Stimulated activated CD4-positive, alpha-beta T cell treated with anti-CD3 and anti-CD28 coated beads, TNF-alpha, amount 100 ng/mL, for 1 hour (primary cell): ENCODE measurements at places on chromosomes 3 and 15.

DNA sequence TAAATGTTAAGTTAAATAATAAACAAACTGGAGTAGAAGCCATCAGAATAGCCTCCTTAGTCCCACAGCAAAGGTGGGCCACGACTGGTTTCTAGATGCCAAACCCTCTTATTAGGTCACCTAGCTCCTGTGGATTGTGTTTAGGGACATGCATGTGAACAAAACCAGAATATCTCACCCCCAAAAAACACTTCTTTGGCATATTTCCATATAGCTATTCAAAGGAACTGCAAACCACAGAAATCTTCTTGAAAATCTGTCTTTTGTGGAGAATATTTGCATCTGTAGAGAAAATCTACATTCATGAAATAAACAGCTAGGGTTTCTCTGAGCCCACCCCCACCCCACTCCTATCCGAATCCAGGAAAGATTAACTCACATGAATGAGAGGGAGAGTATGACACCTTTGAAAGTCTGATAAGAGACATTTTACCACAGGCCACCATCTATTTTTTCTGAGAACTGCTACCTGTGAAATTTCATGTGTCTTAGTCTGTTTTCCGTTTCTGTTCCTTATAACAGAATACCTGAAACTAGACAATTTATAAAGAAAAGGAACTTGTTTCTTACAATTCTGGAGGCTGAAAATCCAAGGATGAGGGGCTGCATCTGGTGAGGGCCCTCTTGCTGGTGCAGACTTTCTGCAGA, 159.4 kb downstream of the NEK10 start:
- no peak for DNase-seq

DNA sequence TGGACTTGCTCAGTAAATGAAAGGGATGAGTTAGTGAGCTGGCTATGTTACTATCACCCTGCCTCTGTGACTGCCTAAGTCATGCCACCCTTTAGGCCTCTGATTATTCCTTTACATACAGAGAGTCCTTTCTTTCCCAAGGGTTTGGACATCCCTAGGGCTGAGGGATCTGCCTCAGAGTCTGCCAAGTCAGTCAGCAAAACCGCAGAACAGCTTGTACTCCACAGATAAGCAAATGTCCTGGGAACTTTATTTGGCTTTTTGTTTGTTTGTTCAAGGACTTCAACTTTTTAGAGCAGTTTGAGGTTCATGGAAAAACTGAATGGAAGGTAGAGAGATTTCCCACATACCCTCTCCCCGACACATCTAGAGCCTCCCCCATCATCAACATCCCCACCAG, 82.6 kb upstream of the TRIM42 start:
- no peak for DNase-seq

GRCh38 chr15:63860155-63860554, 26.4 kb upstream of the HERC1 start:
- peak; percentile 22 for DNase-seq

- no peak for DNase-seq
Measured at GRCh38 chr3:32208447-32208846, 30.0 kb upstream of the CMTM8 start.

GRCh38 chr3:129554356-129555152, 11.6 kb downstream of the H1-8 start:
- DNase-seq = no peak
